Inflammatory macrophage treated with lipopolysaccharide for 1 hour (primary cell): ENCODE measurements at places on chromosomes 7 and 10.

GRCh38 chr7:73606801-73607691 lies 17.3 kb downstream of the MLXIPL start:
- peak; percentile 65 for DNase-seq

- no peak for DNase-seq
Observed at GRCh38 chr10:75764974-75765788, 333.8 kb downstream of the LRMDA start.

- peak; percentile 79 for DNase-seq
Observed at GRCh38 chr10:86229376-86229775, 137.2 kb downstream of the GRID1 start.

DNA sequence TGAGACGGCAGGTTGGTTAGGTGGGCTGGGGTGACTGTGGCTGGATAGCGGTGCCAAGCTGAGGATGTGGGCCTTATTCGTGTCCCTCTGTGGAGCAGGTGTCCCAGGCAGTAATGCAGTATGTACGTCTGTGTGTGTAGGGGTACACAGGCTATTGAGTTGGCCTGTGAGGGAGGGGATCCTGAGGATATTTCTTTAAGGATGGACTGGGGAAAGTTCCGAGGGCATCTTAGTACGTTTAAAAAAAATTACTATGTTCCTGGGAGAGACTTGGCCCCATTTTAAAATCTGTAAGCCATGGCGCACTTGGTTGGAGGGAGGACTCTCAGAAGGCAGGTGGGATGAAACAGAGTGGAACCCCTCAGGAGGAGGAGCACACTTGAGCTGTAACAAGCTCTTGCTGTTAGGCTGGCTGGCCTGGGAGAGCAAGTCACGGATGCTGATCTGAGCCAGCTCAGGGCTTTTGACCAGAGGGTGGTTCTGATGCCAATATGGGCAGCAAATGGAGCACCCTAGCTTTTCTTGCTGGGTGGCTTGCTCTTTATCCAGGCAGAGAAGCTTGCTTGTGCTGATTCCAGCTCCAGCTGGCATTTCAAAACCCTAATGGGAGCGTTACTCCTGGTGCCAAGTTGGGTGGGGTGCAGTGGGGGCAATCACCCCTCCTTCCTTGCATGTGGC lies 765 bp downstream of the WBP1L start:
- DNase-seq, result no peak

DNA sequence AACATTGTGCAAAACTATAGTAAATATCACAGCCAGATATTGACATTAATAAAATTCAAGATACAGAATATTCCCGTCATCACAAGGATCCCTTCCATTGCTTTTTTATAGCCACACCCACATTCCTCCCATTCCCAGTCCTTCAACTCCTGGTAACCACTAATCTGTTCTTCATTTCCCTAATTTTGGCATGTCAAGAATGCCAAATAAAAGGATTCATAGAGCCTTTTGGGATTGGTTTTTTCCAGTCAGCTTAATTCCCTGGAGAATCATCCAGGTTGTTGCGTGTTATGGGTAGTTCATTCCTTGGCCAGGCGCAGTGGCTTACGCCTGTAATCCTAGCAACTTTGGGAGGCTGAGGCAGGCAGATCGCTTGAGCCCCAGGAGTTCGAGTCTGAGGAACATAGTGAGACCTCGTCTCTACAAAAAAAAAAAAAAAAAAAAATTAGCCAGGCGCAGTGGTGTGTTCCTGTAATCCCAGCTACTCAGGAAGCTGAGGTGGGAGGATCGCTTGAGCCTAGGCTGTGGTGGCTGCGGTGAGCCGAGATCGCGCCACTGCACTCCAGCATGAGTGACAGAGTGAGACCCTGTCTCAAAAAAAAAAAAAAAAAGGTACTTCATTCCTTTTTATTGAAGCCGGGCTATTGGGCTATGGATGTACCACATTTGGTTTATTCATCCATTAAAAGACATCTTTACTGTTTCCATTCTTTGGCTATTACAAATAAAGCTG lies 2.7 kb downstream of the OGDH start:
- no peak for DNase-seq

GRCh38 chr7:158664406-158664805 lies 40.2 kb downstream of the NCAPG2 start:
- no peak for DNase-seq

DNA sequence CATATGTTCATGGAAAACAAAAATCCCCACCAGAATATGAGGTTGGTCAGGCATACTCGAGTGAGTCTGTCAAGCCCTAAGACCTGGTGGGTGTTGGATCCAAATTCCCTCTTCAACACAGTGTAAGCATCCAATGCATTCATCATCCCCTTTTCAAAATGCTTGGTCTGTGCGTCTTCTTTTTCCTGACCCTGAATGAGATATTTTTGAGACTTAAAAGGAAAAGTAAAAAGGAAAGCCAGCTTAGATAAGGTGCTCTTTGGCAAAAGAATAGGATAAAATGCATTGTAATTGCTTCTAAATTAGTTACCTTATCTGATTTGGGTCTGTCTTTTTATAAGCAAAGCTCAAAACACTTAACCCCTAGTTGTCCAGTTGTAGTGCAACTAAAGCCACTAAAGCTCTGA lies 331.5 kb downstream of the PTEN start:
- DNase-seq, result no peak

GRCh38 chr7:96933067-96933645 lies 72.2 kb upstream of the DLX6 start:
- DNase-seq, result no peak
